Stimulated activated CD4-positive, alpha-beta T cell treated with anti-CD3 and anti-CD28 coated beads, Interleukin-1b, Interleukin-23, amount 100 ng/mL, for 1 hour (primary cell): ENCODE measurements at places on chromosomes 3 and 15.

DNA sequence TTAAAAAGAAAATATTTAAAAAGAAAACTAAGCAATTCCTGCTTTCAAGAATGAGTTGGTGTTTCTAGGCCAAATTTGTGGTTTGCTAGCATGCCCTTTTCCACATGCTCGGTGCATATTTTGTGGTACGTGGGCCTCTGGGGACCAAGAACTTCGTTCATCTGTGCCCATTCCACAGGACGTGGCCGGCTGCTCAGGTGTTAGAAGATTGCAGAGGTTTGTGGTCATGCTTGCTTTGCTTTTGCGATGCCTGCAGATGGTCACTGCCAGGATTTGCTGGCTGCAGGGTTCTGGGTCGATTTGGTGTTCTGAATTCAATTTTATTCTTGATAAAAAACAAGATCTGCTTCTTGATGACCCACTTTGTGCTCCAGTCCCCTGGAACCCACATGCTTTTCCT lies 7.5 kb downstream of the PSTPIP1 start:
- DNase-seq: no peak

DNA sequence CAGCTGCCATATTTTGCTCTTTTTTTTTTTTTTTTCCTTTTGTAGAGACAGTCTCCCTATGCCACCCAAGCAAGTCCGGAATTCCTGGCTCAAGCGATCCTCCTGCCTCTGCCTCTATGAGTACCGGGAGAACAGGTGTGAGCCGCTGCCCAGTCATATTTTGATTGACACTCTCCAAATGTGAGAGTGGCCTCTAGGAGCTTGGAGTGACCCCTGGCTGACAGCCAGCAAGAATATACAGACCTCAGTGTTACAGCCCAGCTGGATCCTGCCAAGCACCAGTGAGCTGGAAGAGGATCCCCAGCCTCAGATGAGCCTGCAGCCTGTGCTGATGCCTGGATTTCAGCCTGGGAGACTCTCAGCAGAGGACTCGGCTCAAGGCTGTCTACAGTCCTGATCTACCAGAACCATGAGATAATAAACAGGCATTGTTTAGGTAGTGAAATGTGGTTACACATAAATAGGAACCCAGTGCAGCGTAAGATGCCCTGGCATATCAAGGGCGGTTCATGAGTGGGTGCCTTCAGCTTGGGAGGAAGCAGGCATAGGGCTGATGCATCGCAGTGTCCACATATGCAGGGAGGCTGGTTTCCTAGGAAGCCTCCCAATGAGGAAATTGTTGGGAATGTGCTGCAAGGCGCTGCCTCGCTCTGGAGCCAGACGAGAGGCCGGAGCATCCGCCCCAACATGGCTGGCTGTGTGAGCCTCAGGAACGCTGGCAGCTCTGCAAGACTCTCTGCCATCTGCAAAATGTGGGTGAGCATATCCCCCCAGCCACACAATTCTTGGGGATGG lies 38.9 kb upstream of the ATP10A start:
- no peak for DNase-seq

DNA sequence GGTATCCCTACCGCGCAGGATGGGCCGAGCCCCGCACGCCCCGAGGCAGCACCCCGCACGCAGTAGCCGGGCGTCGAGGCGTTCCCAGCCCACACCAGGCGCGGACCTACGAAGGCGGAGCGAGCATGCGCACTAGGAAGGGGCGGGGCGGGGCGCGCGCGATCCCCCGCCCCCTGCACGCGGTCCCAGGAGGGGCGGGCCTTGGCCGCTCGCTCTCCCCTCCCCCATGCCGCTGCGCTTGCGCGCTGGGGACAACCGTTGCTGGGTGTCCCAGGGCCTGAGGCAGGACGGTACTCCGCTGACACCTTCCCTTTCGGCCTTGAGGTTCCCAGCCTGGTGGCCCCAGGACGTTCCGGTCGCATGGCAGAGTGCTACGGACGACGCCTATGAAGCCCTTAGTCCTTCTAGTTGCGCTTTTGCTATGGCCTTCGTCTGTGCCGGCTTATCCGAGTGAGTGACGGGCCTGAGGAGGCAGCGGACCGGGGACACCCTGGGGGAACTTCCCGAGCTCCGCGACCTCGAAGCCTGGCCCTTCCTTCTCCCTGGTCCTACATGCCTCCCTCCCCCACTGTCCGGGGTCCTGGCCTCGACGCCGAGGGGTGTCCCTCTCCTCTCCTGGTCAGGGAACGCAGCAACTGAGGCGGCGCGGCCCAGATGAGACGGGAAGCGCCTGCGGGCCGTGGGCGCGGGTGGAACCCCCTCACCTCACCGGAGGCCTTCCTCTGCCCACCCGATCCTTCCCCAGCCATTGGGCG lies at the start of gene SPESP1:
Gene SPESP1, plus strand, starts transcription at position 258 of the 755 bp plus-strand sequence. Its CDS starts 129 bp downstream, at position 387.
- DNase-seq: no peak

DNA sequence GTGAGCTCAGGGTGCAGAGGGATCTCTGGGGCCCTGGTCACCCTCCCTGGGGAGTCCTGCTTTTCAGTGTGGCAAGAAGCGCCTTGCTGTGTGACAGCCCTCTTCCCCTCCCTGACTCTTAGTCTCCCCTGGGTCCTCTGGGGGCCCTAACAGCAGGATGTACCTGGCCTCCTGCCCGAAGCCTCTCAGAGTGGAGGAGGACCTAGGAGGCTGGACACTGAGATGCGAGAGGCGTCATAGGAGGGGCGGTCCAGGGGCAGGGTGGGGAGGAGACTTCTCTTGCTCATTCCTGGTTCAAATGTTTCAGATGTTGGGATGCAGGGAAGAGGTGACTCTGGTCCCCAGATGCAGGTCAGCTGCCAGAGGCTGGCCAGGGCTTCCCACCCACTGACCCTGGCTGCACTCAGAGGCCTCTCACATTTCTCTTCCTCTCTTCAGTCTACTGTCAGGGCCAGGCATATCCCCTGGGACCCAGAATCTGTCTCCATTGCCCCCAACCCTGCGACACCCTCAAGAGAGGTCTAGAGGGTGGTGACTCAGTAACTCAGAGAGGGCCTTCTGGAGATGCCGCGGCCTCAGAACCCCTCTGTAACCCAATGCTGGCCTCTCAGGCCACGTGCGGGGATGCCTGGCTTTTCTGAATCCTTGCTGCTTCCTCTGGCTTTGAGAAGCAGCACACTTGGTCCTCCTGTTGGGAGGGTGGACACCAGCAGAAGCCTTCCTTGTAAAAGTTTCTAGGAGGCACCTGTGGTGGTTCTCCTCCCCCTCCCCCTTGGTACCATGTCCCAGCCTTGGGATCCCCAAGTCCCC lies 25.9 kb downstream of the SNX33 start:
- DNase-seq: no peak

- DNase-seq: no peak
These were observed 8.1 kb downstream of the WDR82 start for GRCh38 chr3:52270252-52270754.

GRCh38 chr15:27134481-27134880 lies 163.5 kb downstream of the GABRG3 start:
- DNase-seq: no peak

DNA sequence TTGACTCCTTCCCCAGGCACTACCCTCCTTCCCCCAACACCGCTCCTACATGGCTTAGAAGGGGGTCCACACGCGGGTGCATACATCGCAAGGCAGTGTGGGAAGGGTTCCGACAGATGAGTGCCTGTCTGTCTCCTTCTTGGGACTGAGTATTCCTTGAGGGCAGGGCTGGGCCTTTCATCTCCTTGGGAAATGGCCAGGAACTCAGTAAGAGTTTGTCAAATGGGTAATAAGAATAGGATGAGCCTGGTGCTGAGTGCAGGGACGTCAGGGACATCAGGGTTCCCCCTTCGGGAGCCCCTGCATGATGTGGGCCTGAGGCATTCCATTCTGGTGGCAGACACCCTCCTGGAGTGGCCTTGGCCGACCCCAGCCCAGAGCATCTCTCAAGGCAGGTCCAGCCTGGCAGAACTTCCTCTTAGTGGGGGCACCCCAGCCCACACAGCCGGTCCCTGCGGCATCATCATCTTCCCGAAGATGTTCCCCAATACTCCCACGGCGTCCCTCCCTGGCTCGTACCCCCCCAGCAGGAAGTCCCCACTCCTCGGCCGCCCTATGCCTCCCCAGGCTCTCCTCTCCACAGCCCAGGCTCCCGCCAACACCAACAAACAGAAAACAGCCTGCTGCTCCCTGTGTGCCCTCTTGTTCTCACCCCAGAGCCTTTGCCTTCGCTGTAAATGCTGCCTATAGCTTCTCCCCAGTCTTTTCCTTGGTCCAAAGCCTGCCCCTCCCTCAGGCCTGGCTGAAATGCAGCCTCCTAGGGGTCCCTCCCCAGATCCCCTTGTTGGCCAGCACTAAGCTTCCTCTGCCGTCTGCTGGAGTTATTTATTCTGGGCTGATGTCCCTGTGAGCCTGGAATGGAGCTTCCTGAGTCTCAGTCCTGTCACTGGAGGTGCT lies 67.5 kb upstream of the LCTL start:
- no peak for DNase-seq

DNA sequence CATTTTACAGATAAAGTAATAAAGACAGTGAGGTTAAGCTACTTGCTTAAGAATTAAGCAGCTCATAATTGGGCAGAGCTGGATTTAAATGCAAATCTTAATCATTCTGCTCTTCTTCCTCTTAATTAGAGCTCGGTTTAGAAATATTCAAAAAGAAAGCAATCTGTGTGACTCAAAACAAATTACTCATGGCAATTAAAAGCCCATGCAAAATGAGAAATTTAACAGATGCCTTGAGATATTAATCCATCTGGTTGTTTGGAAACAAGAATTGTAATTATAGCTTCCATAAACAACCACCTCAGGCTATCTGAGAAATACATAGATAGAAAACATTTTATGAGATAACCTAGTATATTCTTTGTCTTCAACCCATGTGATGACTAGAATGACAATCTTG lies 44.2 kb upstream of the DCBLD2 start:
- DNase-seq: no peak

DNA sequence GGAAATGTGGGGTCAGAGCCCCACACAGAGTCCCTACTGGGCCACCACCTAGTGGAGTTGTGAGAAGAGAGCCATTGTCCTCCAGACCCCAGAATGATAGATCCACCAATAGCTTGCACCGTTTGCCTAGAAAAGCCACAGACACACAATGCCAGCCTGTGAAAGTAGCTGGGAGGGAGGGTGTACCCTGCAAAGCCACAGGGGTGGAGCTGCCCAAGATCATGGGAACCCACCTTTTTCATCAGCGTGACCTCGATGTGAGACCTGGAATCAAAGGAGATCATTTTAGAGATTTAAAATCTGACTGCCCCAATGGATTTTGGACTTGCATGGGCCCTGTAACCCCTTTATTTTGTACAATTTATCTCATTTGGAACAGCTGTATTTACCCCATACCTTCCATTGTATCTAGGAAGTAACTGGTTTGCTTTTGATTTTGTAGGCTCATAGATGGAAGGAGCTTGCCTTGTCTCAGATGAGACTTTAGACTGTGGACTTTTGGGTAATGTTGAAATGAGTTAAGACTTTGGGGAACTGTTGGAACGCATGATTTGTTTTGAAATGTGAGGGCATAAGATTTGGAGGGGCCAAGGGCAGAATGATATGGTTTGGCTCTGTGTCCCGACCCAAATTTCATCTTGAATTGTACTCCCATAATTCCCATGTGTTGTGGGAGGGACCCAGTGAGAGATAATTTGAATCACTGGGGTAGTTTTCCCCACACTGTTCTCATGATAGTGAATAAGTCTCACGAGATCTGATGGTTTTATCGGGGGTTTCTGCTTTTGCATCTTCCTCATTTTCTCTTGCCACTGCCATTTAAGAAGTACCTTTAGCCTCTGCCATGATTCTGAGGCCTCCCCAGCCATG lies 49.0 kb downstream of the CD200 start:
- no peak for DNase-seq

DNA sequence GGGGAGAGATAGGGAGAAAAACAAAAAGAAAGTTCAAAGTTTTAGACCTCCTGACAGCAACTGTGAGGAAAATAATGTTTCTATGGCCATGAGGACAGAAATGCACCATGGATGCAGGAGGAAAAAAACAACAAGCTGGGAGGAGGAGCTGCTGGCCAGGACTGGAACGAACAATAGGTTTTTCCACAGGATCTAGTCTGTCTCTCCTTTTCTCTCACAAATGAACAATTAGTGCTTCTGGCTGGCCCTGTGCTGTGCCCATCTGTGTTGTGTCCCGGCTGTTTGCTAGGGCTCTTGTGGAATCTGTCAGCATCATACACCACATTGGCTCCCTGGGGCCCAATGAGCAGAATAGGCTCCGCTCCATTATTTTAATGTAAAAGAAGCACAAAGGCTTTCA lies 15.2 kb downstream of the GK5 start:
- no peak for DNase-seq

DNA sequence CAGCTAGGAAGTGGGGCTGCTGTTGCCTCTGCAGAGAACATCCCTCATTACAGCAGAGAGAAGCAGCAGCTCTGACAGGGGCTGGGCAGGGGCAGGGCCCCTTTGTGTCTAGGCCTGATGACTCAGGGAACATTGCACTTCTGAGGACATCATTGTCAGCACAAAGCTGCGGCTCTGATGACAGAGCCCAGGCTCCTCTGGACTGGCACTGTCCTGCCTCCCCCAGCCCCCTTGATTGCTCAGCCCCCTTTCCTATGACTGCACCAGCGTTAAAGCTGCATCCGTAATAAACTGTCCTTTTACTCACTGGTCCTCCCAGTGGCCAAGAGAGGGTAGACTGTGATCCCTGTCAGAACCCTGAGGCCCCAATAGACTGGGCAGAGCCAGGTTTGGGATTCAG lies 18.3 kb downstream of the TRH start:
- no peak for DNase-seq

DNA sequence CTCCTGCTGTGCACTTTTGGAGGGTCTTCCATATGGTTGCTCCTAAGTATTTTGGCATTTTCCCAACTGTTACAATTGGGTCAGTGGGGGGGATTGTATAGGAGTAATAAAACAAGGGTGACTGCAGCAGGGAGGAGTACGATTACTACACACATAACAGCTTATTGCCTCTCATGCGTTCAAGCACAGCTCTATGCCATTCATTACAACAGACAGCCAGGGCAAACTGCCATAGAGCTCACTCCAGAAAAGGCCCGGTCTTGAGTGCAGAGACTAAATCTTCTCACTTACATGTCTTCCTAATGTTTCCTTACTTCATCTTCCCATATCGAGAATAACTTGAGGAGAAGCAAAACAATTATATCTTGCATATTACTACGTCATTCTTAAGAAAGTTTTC lies 1.4 kb upstream of the CHMP2B start:
- no peak for DNase-seq

DNA sequence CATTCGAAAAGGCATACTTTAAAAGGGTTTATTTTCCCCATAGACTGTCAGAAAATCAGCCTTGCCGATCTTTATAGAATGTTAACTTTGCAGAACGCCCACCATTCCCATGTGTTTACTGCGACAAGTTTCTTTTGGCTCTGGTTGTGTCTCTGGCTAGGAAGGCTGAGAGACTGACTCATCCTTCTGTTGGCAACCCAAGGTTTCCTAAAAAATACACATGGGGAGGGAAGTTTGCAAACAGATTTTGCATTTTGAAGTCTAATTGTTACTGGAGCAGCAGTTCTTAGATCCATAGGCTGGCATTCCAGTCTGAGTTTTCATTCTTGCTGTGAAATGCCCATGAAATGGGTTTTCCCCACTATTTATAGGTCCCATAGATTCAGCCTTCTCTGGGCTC lies 37.9 kb upstream of the MINAR1 start:
- no peak for DNase-seq

GRCh38 chr3:143825513-143825912 lies 22.8 kb downstream of the SLC9A9 start:
- DNase-seq: no peak
